ENCODE measurements at places on chromosomes 5 and 9. TPM values are rescaled to one million over a fixed set of nuclear protein-coding genes. Genes with fewer than 3 reads are reported as not detected.
A peak's percentile ranks its signal among the peaks of the same experiment; 100 is the strongest.

- no peak for DNase-seq
Measured at GRCh38 chr5:142455856-142456255, 131.0 kb upstream of the SPRY4 start.

- no peak for DNase-seq
Measured at GRCh38 chr5:58191443-58191842, 268.4 kb downstream of the PLK2 start.

DNA sequence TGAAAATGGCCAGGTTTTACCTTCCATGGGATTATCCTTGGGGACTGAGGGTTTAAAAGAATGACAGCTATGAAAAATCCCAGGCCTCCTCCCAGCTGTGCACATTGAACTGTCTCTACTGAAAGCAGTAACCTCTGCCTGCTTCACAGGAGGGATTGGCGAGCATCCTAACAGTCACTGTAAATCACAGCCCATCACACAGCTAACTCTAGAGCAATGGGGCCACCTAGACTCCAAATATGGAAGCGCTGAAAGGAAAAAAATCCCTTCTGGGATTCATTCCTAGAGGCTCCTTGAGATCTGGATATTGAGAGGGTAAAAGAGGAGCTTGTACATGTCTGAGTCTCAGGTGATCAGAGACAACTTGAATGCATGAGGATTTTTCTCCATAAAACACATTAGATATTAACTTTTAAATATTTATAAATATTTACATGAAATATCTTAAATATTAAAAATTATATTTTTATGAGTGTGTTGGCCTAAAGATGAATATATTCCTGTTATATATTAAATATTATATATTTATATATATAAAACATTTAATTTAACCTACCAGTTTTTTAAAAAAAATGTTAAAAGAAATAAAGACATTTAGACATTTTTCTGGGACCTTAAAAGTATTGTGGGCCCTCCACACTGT is 133.8 kb upstream of the SLC24A2 start:
- peak; percentile 21 for DNase-seq

- DNase-seq = no peak
Measured at GRCh38 chr9:76913467-76913866, 7.6 kb upstream of the PRUNE2 start.

DNA sequence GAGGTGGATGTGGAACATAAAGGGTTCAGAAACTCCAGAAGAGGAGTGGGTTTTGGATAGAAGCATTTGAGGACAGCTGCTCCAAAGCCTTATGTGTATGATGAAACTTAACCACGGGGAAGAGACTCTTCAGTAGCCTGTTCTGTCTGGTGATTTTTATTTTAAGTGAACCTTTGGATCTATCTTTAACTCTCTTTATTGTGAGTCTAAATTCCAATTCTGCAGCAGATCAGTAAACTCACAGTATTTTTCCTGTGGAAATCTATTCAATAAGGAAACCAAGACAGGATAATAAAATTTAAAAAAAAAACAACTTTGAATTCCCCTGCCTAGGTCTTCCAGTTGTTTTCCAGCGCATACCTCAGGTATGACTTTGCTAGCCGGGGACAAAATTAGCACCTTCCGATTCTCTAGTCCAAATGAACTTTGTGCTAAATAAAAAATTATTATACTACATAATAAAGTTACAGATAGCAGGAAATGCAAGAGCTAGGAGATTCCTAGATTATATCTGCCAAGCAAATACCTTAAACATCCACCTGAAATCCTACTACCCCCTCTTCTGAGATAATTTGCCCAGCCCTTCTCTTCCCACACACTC is 101.9 kb downstream of the NLN start:
- no peak for DNase-seq

DNA sequence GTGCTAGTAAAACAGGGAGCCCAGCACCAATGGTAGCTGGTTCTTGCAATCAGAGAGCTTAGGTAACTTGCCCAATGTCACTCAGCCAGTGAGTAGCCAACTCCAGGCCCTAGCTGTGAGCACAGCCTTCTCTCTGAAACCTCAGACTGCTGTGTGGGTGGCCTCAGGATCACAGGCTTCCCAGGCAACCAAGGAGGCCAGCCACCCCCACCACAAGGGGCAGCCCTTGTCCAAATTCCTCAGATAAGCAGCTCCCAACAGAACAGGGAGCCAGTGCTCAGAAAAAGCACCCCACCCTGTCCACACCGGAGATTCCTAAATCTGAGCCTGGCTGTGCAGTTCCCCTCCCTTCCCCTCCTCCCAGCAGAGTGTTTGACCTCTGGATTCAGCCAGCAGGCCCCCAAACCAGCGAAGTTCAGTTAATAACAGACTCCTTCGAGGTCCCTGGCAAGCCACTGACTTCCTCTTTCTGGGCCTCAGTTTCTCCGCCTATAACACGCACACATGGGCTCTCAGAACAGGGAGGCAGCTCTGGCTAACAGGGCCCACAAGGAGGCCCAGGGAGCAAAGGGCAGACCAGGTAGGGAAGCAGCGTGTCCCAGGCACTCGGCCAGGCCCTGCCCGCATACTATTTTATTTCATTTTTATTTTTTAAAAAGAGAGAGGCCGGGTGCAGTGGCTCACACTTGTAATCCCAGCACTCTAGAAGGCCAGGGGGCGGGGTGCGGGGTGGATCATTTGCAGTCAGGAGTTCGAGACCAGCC is 2.7 kb downstream of the EEIG1 start:
- no peak for DNase-seq

The GARIN3 gene
- polyA plus RNA-seq = not detected

The FAM78A gene
- 45.9 TPM for polyA plus RNA-seq

The UBAC1 gene
- 56.6 TPM for polyA plus RNA-seq
